ENCODE measurements at places on chromosomes 11 and 22.

GRCh38 chr11:8384199-8384821 lies 120.6 kb upstream of the LMO1 start:
- no peak for DNase-seq

- DNase-seq: peak; percentile 29
Observed at GRCh38 chr11:63212742-63213141, 30.7 kb downstream of the SLC22A25 start.

DNA sequence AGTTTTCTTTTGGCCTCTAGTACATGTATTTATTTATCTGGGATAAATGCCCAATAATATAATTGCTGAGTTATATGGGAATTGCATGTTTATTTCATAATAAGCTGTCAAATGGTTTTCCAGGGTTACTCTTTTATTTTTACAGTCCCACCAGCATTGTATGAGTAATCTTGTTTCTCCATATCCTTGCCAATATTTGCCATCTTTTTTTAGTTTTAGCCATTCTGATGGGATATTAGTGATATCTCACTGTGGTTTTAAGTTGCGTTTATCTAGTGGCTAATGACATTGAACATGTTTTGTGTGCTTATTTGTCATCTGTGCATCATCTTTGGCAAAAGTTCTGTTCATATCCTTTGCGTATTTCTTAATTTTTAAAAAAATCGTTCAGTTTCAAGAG lies 372.8 kb upstream of the CCDC179 start:
- DNase-seq: no peak

GRCh38 chr22:39090426-39091064 lies 6.5 kb upstream of the APOBEC3H start:
- no peak for DNase-seq

DNA sequence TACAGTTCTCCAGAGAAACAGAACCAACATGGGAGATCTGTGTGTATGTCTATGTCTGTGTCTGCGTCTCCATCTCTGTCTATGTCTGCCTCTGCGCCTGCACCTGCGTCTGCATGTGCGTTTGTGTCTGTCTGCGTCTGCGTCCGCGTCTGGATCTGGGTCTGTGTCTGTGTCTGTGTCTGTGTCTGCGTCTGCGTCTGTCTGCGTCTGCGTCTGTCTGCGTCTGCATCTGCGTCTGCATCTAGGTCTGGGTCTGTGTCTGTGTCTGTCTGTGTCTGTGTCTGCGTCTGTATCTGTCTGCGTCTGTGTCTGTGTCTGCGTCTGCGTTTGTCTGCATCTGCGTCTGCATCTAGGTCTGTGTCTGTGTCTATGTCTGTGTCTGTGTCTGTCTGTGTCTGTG lies 88.4 kb upstream of the SLC22A12 start:
- no peak for DNase-seq

- DNase-seq: no peak
Observed at GRCh38 chr11:77441426-77441825, 32.5 kb downstream of the PAK1 start.

DNA sequence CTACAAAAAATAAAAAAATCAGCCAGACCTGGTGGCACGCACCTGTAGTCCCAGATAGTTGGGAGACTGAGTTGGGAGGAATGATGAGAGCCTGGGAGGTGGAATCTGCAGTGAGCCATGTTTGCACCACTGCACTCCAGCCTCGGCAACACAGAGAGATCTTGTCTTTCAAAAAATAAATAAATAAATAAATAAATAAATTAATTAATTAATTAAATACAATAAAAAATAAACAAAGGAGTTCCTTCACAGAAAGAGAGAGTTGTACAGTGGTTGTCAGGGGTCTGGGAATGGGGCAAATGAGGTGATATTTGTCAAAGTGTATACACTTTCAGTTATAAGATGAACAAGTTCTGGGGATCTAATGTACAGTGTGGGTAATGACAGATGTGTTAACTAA lies 49.8 kb upstream of the GAB2 start:
- DNase-seq: no peak

- no peak for DNase-seq
Observed at GRCh38 chr11:1307163-1307870, 2.1 kb downstream of the TOLLIP start.

DNA sequence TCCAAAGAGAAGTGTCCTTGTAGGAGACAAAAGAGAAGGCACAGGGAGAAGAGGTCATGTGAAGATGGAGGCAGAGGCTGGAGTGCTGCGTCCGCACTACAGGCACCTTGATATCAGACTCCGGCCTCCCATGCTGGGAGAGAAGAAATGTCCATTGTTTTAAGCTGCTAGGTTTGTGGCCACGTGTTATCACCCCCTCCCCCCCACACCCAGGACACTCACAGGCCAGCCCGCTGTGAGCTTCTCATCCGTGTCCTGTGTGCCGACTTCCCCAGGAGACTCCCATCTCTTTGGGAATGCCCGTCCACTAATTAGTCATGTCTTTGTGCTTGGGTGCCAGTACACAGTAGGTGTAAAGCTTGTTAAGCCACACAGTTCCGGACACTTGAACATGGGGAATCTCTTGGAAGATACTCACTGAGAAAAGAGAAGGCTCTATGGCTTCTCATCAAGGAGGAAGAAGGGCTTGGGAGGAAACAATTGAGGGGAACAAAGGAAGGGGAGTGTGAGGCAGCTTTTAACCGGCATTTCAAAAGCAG lies 1234.7 kb downstream of the TBC1D22A start:
- DNase-seq: no peak

DNA sequence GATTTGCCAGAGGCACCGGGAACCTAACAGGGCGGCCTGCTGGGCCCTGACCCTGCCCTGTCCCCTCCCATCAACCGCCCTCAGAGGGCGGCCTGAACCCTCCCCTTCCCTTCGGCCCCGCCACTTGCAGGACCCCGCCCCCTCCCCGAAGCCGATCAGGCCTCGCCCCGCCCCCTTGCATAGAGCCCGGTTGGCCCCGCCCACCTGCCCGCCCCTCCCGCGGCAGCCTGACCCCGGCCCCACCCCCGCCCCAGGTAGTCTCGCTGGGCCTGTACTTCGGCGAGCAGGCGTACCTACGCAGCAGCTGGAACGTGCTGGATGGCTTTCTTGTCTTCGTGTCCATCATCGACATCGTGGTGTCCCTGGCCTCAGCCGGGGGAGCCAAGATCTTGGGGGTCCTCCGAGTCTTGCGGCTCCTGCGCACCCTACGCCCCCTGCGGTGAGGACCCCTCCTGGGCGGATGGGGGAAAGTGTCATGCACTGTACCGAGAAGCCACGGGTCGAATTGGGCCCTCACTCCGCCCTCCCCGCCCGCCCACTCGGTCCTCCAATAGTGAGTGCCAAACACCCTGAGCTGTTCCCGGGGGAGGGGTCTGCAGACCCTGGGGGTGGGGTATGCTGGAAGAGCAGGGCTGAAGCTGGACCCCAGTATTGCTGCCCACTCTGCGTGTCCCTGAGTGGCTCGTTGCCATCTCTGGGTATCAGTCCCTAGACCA lies 94.1 kb downstream of the CACNA1I start:
- DNase-seq: peak; percentile 69

DNA sequence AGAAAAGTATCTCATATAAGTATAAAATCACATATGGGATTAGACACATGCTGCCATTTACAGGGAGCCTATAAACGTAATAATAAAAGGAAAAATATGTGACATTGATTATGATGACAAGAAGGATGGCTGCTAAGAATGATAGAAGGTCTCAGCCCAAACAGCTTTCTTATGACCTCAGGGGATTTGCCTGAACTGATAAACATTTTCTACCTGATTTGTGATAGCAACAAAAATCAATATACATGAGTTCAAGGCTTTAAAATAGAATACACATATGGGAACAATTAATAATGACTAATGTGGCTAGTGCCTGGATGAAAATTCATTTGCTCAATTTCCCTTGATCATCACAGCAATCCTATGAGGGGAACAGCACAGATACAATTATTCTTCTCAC lies 636.8 kb upstream of the CCDC90B start:
- no peak for DNase-seq

GRCh38 chr22:42072606-42073330 lies 1.3 kb upstream of the PHETA2 start:
- no peak for DNase-seq

DNA sequence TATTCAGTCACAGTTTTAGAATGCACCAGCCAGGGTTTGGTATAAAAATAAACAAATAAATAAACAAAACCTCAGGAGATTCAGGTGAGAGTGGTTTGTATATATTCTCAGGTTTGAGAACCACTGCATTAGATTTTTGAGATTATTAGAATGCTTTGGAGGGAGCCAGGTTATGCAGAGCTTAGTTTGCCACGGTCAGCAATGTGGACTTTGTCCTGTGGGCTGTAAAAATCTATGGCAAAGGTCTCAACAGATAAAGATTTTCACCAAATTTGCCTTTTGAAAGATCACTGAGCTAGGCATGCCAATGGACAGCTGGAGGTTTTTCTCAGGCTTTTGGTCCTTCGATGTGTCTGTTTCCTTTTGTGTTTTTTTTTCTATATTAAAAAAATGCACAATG lies 650.1 kb upstream of the RAG2 start:
- DNase-seq: no peak

GRCh38 chr11:74011360-74012073 lies 2.6 kb upstream of the UCP3 start:
- DNase-seq: no peak

DNA sequence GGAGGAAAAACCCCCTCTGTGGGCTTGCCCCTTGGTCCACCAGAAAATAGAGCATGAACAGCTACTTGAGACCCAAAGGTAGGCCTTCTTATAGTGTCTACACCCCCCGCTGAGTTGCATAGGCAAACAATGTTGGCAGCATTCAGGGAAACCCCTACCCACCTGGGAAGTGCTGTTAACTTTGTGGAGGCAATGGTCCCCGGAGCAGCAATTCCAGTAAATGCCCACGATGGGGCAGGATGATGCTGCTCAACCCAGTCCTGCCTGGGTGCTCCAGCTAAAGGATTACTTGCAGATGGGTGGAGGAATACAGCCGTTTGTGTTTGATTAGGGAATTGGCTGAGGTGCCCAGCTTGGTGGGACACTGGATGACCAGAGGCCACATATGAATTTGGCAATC lies 381.3 kb upstream of the ANO5 start:
- DNase-seq: peak; percentile 72

GRCh38 chr11:126430581-126431335 lies 75.3 kb downstream of the ST3GAL4 start:
- DNase-seq: no peak

GRCh38 chr11:47950396-47950795 lies 30.0 kb upstream of the PTPRJ start:
- DNase-seq: no peak

- DNase-seq: no peak
Observed at GRCh38 chr11:59866836-59867235, 549 bp upstream of the TCN1 start.

GRCh38 chr11:28250192-28250591 lies 142.0 kb downstream of the METTL15 start:
- no peak for DNase-seq

- DNase-seq: no peak
Observed at GRCh38 chr11:33064866-33065265, 25.5 kb downstream of the TCP11L1 start.

DNA sequence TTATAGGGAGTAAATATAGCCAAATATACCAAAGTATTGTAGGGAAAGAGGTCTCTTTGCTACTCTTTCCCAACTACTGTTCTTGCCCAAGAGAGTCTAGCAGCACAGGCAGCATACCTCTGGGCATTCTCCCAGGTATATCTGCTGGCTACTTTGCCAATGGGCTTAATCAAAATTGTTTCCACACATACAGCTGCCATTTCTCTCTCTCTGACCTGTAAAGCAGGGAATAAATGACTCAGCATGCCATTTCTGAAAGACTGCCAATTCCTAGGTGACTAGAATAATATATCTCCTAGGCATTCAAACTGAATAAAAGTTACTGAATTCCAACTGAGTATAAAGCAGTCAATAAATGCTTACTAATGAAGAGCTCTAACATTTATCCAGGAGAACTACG lies 44.6 kb downstream of the RDX start:
- DNase-seq: no peak

GRCh38 chr22:24420072-24420976 lies 7.1 kb upstream of the ADORA2A start:
- no peak for DNase-seq

DNA sequence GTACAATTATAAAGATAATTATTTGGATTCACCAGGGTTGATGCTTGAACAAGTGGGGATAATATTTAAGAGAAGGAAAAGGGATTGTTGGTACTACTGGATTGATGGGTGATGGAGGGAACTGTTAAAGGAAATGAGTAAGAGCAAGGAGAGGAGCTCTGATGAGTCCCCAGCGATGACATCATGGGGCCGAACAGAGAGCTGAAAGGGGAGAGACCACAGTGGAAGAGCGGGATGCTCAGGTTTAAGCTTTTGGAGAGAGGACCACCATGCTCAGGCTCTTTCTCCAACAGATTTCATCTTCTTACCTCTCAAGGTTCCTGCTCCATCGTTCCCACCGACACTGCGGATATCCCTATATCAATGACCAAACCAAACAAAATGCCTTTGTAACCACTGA lies 568.7 kb downstream of the ETS1 start:
- DNase-seq: no peak

DNA sequence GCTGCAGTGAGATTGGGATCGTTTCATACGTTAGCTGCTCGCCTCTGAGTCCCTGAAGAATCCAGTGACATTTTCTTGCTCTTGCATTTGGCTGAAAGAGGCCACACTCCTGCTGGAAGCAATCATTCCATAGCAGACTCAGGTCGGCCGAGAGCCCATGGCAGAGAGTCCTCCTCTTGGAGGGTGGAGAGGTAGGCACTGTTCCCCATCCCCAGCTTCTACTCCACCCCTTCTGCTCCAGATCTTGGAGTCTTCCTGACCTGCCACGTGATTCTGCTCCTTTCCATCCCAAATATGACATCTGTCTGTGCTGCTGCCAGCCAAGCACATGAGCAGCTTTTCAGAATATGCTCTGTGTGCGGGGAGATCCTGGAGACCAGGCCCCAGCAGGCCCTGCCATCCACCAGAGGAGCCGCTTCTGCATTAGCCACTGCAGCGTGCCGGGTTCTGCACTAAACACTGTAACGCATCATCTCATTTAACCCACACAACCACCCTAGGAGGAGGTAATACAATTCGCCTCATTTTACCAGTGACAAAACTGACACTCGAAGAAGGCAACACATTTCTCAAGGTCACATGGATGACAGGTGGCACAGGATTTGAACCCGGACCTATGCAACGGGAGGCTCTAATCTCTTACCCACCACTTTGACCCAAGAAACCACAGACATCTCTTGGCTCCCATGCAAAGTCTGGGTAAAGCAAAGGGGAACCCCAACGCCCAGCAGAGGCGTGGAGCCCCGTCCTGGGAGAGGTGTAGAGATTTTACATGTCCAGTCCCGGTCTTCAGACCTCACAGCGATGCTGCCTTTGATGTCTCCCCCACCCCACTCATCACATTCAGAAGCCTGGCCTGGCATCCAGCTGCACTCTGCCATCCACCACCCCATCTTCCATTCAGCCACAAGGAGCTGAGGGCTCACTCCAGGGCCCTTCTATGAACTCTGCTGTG lies 78.8 kb downstream of the FEZ1 start:
- DNase-seq: no peak

- DNase-seq: no peak
Observed at GRCh38 chr22:31083377-31083768, 2.3 kb downstream of the SMTN start.

- peak; percentile 1 for DNase-seq
Observed at GRCh38 chr11:102653744-102654291, 28.7 kb upstream of the MMP20 start.
